Iris pigment epithelial cell (primary cell): ENCODE measurements at places on chromosomes 5 and 9.

DNA sequence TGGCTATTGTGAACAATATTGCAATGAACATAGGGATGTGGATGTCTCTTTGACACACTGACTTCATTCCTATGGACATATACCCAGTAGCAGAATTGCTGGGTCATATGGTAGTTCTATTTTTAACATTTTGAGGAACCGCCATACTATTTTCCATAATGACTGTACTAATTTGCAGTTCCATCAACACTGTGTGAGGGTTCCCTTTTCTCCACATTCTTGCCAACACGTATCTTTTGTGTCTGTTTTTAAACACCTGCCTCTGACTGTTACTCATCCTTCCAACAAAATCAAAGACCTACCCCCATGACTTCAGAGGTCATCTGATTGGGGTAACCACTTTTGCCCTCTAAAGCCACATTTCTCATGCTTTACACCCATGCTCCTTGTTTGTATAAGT, 133.5 kb downstream of the MED27 start:
- DNase-seq = no peak

GRCh38 chr9:23309800-23310199, 516.2 kb downstream of the ELAVL2 start:
- no peak for DNase-seq

DNA sequence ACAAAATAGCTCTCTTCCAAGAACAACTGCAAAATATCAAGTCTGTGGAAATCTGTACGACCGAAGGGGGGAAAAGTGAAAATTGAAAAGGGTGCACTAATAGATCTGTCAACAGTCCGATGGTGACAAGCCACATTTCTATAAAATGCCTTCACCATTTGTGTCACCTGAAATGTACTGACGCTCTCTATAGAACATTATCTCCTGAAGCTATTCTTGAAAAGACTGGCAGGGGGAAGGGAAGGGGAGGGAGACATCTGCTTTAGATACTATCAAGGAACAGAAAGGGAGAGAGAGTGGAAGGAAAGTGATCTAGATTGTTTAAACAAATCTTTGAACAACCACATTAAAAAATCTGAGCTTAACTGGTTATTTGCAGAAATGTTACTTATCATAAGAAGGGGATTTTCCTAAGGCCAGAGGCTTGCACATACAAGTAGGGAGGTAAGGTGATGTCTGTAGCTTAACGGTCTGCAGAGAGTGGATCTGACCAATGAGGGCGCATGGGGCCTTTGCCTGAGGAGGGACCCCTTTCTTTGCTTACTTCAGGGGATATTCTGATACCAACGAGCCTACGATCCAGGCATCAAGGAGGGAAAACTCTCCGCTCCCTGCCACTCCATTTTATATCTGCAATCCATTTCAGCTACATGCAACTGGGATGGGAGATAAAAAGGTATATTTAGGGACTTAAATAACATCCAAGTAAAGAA, 92.1 kb downstream of the CRB2 start:
- DNase-seq = no peak

GRCh38 chr5:111248571-111248970, 24.4 kb downstream of the CAMK4 start:
- DNase-seq = no peak

DNA sequence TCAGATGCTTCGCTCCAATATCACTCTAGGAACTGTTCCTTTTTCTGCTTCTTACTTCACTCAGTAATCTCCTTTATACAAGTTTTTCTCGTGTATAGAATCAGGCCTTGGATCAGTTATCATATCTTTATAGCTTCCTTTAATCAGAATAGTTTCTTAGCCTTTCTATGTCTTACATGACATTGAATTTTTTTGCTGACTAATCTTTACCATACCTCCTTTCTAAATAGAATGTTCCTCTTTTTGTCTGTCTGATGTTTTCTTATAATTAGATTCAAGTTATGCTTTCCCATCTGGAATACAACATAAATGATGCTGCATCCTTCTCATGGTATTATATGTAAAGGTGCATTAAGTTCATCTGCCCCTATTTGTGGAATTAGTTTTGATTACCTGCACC, 40.2 kb upstream of the TYRP1 start:
- DNase-seq = no peak

- peak; percentile 10 for DNase-seq
Measured at GRCh38 chr9:89505911-89506310, 8.0 kb upstream of the SEMA4D start.

DNA sequence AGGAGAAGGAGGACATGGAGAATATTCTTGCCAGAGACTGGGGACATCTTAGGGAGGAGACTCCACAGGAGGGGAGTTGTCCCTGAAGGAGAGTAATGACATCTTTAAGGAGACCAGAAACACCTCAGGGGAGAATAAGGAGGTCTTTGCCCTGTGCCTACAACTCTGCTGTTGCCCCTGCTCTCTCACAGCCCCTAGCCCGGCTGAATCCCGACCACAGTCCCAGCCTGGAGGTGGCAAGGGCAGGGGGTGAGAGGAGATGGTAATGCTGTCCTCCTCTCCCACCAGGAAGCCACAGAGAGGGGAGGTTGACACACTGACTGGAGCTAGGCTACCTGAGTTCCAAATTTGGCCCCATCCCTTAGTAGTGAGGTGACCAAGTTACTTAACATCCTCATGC, 30.2 kb upstream of the ENHO start:
- no peak for DNase-seq

GRCh38 chr5:116137544-116138378, 52.9 kb downstream of the COMMD10 start:
- DNase-seq = peak; percentile 60

- DNase-seq = peak; percentile 59
Measured at GRCh38 chr5:132073231-132074013, at the start of gene CSF2. Gene CSF2, plus strand, starts transcription at chr5:132073789. Its CDS starts 35 bp downstream, at chr5:132073824.

- no peak for DNase-seq
Measured at GRCh38 chr5:81856948-81857928, 106.3 kb upstream of the SSBP2 start.

DNA sequence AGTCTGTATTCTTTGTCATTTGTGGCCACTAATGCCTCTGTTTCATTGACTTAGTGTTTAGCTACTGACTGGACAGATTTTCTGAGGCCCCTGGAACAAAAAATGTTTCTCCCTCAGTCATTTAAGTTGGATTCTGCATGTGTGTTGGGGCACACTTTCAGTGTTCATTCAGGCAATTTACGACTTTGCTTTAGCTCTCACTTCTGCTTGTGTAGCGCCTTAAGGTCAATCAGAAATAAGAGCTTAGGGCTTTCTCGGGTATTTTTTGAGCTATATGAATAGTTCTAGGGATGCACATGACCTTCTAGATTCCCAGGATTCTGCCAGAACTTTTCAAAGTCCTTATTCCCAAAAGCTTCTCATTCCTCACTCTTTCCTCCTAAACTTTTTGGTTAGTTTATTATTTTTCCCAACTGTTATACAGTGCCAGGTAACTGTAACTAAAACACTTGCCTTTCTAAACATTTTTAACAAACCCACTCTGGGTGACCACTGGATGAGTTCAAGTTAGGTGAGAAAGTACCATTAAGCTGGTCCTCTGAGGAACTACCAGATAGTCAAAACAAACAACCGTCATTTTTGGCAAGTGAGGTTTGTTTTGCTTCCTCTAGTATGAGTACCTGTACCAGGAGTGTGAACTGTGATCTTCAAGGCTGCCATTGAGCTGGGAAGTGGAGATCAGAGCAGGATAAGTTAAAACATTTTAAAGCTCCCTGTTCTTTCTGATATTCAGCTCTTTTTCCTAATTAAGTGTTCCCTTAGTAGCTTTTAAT, 571.3 kb upstream of the TLE4 start:
- no peak for DNase-seq

DNA sequence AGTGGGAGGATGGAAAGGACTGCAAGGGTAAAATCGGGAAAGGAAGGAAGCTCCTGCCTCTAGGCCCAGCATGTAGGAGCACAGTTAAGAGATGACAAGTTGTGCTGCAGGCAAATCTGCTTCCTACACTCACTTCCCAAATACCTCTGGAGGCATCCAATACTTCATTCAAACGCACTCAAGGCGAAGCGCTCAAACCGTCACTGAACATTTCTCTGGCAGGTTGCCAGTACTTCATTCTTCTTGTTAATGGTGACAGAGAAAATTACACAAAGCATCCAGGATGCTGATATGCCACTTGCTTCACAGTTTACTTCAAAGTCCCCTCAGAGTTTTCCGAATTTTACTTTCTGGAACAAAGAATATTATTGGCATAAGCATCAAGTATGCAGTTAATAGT, 59.8 kb downstream of the NREP start:
- DNase-seq = peak; percentile 19

DNA sequence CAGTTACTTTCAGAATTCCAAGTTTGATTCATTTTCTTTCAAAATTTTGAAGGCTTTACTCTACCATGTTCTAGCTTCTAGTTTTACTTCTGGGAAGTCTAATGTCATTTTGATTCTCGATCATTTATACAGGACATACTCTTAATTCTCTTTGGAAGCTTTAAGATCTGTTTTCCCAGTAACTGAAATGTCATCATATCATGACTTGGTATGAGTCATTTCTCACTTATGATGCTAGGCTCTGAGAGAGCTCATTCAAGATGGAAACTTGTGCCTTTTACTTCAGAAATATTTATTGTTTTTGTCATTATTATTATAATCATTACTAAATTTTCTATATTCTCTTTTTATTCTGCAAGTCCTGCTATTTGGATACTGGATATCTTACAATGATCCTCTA, 222.3 kb downstream of the PARP8 start:
- no peak for DNase-seq

GRCh38 chr9:105673850-105674387, 11.7 kb downstream of the TAL2 start:
- no peak for DNase-seq

GRCh38 chr9:127794001-127794791, 8.4 kb downstream of the CDK9 start:
- DNase-seq = no peak

DNA sequence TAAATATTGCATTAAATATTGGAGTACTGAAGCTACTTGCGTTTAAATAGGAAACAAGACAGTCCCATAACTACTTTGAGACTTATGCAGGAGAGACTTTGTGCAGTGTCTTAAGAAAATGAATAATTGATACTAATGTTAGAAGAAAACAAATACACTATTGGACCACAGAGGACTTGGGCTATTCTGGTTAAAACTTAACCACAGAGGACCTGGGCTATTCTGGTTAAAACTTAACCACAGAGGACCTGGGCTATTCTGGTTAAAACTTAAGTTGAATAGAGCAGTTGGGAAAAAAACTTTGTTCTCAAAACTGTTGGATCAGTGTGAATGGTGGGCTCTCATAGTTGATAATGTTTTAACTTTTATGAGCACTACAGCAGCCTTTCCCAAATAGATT, 141.7 kb downstream of the WDR70 start:
- no peak for DNase-seq

DNA sequence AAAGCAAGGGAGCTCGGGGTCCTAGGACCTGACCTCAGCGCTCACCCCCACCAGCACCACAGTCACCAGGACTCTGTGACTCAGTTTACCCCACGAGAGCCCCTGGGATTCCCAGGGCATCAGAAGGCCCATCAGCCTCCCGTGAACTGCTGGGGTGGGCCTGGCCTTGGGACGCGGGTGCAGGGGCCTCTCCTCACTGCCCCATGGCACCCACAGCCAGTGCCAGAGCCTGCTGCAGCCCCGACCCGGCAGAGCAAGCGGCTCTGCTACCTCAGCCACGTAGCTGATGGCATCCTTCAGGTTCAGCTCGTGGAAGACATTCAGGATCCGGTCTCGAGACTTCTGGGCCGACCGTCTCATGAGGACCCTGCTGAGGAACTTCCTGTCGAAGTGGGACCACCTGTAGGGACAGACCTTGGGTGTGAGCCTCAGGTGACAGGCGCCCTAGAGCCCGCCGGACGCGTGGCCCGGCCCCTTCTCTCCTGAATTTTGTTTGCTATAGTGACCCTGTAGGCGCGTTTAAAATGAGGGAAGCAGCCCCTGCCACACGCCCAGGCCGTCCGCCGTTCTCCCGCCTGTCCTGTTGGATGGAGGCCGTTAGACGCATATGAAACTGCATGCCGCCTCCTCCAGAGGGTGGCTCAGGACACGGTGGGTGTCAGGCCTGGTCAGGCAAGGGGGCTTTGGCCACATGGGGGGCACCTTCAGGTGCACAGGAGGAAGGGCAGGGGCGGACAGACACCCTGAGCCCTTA, 36.8 kb downstream of the EXOC3 start:
- DNase-seq = no peak

- no peak for DNase-seq
Measured at GRCh38 chr9:135345775-135346433, 133.7 kb upstream of the PPP1R26 start.

DNA sequence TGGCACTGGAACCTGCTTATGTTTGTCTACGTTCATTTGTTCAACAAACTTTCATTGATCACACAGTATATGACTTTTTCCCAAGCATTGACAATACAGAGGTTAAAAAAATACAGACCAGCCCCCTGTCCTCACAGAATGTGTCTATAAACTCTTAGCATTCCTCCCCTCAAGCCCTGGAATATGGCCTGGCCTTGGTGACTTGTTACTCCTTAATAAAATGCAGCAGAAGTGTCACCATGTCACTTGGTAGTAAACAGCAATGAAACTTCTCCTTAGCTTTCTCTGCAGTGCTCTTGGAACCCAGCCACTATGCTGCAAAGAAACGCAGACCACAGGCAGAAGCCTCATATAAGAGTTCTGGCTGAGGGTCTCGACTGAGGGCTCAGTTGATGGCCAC, 19.1 kb upstream of the SLC1A3 start:
- DNase-seq = no peak

GRCh38 chr9:136231478-136232297, 13.9 kb downstream of the QSOX2 start:
- no peak for DNase-seq

GRCh38 chr5:94908889-94909480, 290.5 kb downstream of the SLF1 start:
- DNase-seq = peak; percentile 56

GRCh38 chr5:168165221-168165914, 126.1 kb upstream of the WWC1 start:
- no peak for DNase-seq

- DNase-seq = no peak
Measured at GRCh38 chr9:22622815-22623214, 176.2 kb downstream of the DMRTA1 start.

DNA sequence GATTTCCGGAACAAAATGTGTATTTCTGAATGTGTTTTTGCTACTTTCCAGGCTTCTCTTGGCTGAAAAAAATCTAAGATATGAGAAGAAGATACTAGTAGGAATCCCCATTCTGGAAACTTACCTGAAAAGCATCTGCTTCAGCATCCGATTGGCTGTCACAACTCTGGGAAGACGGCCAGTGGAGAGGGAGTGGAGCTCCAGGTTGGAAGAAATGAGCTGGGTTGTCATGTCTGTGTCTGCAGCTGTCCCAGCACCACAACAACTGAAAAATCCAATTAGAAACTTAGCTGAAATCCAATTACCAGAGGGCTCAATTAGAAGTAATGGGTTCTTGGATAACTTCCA, 3.0 kb downstream of the PSMB7 start:
- peak; percentile 36 for DNase-seq

- DNase-seq = peak; percentile 37
Measured at GRCh38 chr9:98998441-98999151, 54.9 kb downstream of the COL15A1 start.

- DNase-seq = no peak
Measured at GRCh38 chr5:100186181-100186580, 349.0 kb upstream of the FAM174A start.

GRCh38 chr5:13629218-13629617, 315.3 kb downstream of the DNAH5 start:
- no peak for DNase-seq

GRCh38 chr5:141947316-141947715, 10.7 kb downstream of the PCDH12 start:
- no peak for DNase-seq

- DNase-seq = no peak
Measured at GRCh38 chr5:35780236-35780635, 76.5 kb upstream of the IL7R start.

- peak; percentile 10 for DNase-seq
Measured at GRCh38 chr9:10050016-10050415, 562.8 kb downstream of the PTPRD start.
